Stimulated activated CD4-positive, alpha-beta T cell treated with anti-CD3 and anti-CD28 coated beads, Interleukin-12 subunit alpha, Interleukin-12 subunit beta, amount 100 ng/mL, for 48 hours (primary cell): ENCODE measurements at places on chromosomes 7 and 10.
A peak's percentile ranks its signal among the peaks of the same experiment; 100 is the strongest.

DNA sequence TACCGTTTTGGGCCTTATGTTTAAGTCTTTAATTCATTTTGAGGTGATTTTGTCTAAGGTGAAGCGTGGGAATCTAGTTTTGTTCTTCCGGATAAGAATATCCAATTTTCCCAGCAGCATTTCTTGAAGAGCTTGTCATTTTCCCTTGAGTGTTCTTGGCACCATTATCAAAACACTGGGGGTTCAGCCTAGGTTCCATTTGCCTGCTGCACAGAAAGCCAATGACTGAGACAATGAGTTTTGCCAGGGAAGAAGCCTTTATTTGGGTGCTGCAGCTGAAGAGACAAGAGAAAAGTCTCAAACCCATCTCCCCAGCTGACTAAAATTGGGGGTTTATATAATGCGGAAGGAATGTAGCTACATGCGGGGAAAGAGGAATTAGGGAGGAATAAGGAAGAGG, 287.2 kb upstream of the FZD1 start:
- no peak for DNase-seq

- DNase-seq, result no peak
Observed at GRCh38 chr7:74587435-74588126, 69.9 kb upstream of the GTF2I start.

DNA sequence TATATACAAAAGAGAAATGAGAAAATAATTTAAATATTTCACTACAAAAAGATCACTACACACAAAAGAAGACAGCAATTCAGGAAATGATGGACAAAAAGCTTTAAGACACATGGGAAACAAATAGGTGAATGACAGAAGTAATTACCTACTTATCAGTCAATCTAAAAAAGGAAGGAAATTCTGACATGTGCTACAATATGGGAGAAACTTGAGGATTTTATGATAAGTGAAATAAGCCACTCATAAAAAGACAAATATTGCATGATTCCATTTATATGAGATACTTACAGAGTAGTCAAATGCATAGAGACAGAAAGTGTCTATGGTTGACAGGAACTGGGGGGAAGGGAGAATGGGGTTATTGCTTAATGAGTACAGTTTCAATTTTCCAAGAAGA, 339.2 kb downstream of the CALN1 start:
- no peak for DNase-seq

GRCh38 chr7:137674048-137674447, 172.7 kb downstream of the DGKI start:
- no peak for DNase-seq

DNA sequence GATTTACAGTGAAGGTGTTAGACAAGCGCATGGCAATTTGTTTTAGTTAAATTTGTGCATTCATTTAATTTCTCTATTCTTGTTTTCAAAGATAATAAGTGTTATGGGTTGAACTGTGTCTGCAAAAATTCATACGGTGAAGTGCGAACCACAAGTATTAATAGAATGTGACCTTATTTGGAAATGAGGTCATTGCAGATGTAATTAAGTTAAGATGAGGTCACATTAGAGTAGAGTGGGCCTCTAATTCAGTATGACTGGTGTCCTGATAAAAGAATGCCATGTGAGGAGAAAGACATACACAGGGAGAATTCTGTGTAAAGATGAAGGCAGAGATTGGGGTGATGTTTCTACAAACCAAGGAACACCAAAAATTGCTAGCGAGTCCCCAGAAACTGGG, 158.8 kb upstream of the SEMA3E start:
- DNase-seq, result no peak

DNA sequence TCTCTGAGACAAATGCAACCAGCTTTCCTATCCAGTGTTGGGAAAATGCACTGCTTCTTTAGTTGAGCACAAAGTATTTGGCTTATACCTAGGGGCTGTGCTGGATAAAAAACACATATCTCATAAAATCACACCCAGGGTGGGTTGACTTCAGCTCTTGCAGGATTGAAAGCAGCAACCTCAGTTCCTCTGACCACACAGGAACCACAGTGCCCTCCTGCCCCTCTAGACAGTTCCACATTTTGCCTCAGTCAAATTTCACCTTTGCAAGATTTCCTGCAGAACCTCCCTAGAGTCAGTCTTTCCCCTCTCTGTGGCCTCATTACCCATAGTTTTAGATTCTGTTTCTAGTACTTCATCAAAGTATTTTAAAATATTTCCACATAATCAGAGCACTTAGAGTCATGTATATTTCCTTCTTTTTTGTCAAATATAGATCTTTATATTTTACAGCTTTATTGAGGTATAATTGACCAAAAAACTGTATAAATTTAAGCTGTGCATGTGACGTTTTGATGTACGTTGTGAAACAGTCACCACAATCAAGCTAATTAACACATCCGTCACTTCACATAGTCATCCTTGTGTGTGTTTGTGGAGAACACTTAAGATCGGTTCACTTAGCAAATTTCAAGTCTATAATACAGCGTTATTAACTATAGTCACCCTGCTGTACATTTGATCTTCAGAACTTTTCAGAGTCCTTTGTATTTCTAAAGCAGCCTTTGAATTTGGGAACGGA, 37.0 kb upstream of the EGR2 start:
- DNase-seq, result peak; percentile 17

DNA sequence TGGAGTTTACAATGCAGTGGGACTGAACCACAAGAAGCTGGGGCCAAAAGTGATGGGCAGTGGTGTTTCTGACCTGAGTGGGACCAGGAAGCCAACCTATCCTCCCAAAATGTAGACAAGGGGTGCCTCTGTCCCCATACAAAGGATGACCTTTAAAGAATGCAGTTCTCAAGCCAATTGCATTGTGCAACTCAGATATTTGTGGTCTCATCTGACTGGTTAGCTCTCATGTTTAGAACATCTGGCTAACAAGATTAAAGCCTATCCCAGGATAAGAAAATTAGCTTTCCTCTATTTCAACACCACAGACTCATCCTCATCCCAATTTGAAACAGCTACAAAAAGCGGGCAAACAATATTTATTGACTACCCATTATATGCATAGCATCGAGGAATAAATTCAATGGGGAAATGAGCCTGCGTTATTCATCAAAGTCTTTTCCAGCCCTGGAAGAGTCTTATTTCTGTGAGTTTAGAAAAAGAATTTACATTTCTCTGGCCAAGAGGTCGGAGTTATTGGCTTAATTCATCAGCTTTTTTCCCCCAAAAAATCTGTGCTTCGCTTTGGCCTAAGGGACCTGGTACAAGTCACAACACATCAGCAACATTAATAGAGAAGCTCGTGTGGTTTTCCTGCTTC, 26.7 kb downstream of the ELMO1 start:
- no peak for DNase-seq

DNA sequence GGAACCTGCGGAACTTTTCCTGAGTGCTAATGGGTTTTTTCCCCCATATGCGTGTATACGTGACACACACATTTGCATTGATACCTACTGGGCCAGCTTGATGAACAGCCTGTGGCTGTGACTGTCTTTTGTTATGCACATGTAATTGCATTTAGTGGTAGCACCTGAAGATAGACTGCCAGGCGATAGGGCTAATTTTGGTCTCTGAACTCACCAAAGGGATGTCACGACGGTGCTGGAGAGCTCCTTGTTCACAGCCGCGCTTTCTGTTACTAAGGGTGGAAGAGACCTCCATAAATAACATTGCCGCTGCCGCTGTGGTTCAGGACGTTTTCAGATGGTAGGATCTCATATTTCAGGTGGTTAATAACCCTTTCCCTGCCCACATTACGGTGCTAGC, 133.2 kb downstream of the CAMK1D start:
- no peak for DNase-seq

DNA sequence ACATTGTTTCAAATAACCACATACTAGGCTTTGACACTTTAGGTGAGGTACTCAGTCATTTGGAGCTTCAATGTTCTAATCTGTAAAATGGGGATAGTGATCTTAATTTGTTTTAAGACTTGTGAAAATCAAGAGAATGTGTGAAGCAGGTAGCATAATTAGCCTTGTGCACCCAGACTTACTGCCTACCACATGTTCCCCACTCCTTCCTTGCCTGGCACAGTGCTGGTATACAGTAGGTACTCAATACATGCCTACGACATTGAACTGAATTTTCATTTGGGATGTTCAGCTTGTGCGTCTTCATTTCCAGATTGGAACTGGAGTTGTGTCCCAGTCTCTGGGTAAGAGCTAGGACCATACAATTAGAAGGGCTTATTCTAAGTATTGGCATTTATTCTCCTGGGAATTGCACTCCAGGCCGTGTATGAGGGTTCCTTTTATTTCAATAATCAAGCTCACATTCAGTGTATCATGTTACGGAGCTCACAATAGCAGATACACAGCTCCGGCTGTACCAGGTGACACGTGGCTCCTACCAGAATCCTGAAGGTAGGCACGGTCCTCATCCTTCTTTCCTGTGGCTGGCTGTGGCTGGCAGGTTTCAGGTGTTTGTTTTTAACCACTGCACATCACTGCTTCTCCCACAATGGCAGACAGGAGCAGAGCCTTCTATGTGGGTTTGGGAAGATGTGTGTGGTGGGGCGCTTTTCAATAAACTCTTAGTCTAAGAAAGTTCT, 109.4 kb upstream of the PDCD4 start:
- DNase-seq, result no peak
